Stimulated activated CD4-positive, alpha-beta T cell treated with anti-CD3 and anti-CD28 coated beads, TNF-alpha, amount 100 ng/mL, for 1 hour (primary cell): ENCODE measurements at places on chromosomes 2 and 18.

DNA sequence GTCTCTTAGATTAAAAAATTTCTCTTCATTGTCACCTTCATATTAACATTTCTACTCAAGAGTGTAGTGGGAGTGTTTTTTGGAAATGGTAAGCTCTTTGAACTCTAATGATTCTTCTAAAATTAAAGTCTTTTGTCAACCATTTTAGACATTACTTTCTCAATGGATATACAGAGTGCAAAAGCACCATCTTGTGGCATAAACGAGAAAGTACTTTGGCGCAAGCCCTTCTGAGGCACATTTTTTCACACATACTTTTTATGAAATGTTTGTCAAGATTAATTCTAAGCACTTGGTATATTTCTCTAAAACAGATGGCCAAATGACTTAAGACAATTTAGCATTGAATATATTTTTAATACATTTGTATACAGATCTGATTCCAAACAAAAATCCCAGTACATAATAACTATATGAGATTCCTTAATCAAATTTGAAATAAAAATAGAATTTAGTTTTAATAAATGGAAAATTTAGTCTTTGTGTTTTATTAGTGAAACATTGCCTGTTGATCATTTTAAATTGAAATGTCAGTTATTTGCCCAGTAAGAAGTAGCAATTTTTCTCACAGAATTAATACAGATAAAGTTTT lies 63.3 kb upstream of the GALNT5 start:
- DNase-seq, result no peak

DNA sequence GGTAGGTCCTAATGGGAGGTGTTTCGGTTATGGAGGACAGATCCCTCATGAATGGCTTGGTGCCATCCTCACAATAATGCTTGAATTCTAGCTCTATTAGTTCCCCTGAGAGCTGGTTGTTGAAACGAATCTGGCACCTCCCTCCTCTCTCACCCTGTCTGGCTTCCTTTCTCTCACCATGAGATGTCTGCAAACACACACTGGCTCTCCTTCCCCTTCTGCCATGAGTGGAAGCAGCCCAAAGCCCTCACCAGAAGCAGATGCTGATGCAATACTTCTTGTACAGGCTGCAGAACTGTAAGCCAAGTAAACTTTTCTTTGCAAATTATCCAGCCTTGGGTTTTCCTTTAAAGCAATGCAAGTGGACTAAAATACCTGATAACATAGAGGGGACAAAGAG lies 86.6 kb downstream of the RND3 start:
- no peak for DNase-seq

DNA sequence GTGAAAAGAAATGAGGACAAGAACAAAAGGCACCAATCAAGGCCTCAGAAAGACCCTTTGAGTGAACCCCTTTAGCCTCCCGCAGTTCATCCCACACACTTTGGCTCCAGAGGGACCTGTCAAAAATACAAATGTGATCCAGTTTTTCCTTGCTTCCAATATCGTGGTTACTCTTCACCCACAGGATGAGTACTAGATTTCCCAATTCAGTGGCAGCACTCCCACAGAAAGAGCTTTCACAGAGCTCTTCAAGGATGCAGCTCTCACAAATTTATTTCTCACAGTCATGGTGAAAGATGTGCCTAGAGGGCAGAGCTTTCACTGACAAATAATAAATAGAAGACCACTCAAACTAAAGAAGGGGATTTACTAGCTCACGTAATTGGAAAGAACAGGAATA lies 3.0 kb upstream of the GFPT1 start:
- DNase-seq, result no peak

DNA sequence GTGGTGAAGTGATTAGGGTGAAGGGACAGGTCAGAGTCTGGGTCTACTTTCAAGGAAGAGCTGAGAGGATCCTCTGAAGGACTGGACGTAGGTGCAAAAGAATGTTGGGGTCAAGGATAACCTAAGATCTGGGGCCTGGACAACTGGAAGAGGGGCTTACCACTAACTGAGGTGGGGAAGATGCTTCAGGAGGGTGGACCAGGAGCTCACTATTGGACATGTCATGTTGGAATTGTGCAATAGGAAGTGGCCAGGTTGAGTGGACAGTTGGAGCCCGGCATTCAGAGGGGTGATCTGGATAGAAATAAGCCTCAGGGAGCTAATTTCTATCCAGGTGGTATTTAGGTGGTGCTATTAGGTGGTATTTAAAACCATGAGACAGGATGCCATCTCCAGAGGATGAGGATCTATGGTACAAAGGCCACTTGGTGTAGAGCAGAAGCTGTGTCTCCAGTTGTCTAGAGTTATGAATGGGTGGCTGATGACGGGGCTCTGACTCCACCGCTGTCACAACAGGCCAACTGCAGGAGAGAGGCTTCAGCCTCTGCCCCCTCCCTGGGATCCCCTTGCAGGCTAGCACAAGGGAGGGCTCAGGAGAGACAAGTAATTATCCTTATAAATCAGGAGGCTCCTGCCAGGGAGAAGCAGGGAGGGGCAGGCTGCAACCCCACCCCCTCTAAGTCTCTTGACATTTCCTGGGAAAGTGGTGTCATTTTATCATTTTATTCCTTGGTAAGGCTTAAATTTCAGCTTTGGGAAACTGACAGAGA lies 158.0 kb downstream of the SMAD7 start:
- DNase-seq, result no peak

GRCh38 chr2:54555318-54555837 lies 99.3 kb downstream of the SPTBN1 start:
- DNase-seq, result no peak
